ENCODE measurements at places on chromosomes 13 and 19.
A peak's percentile ranks its signal among the peaks of the same experiment; 100 is the strongest.

- peak overlapping the region; percentile 97 for H3K27ac ChIP-seq
- H3K36me3 ChIP-seq, result peaks cover 27% of the 10 kb centered on the region
Observed at GRCh38 chr13:40993987-40994386, 25.1 kb downstream of the ELF1 start.

DNA sequence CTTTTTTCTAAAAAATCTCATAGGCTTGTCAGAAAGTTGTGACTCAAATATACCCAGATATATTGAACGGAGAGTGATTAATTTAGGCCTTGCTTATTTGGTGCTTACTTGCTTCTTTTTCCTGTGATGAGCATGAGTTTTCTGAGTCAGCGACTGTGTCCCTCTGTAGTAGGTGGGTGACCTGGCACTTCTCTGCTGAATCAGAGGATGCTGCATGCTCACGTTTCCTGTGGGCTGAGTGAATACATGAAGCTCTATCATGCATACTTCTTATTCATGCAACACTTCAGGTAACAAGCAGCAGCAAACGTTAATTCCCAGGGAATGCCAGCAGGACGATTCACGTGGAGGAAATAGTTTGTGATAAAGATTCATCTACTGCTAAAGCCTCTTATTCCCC, 245.0 kb downstream of the KLF5 start:
- no peaks in the 10 kb centered on the region for H3K27me3 ChIP-seq
- H3K4me1 ChIP-seq, result peaks cover 9% of the 10 kb centered on the region
- no peaks in the 10 kb centered on the region for H3K36me3 ChIP-seq
- no peak overlapping the region for H3K27ac ChIP-seq
- H3K4me3 ChIP-seq, result no peak overlapping the region
- DNase-seq, result no peak

DNA sequence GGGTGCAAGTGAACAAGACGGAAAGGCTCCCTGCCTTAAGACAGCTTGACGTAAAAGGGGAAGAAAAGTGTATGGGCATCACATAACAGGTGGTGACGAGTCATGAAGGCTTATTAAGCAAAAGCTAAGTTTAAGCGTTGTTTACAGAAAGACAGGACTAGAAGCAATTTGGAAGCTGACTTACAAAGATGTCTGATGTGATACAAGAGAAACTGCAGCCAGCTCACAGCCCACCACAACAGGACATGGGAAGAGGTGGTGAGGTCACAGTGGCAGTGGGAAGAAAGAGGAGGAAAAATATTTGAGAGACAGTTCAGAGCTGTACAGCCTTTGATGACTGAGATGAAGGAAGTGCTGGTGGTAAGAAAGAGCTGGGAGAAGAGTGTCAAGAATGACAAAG, 181.6 kb downstream of the KLF12 start:
- DNase-seq, result no peak
- no peaks in the 10 kb centered on the region for H3K36me3 ChIP-seq
- no peaks in the 10 kb centered on the region for H3K4me1 ChIP-seq
- H3K27me3 ChIP-seq, result no peaks in the 10 kb centered on the region
- H3K4me3 ChIP-seq, result no peak overlapping the region
- no peak overlapping the region for H3K27ac ChIP-seq

GRCh38 chr19:5271145-5271544, 69.5 kb downstream of the PTPRS start:
- H3K4me3 ChIP-seq, result no peak overlapping the region
- no peaks in the 10 kb centered on the region for H3K36me3 ChIP-seq
- no peaks in the 10 kb centered on the region for H3K27me3 ChIP-seq
- H3K4me1 ChIP-seq, result no peaks in the 10 kb centered on the region

DNA sequence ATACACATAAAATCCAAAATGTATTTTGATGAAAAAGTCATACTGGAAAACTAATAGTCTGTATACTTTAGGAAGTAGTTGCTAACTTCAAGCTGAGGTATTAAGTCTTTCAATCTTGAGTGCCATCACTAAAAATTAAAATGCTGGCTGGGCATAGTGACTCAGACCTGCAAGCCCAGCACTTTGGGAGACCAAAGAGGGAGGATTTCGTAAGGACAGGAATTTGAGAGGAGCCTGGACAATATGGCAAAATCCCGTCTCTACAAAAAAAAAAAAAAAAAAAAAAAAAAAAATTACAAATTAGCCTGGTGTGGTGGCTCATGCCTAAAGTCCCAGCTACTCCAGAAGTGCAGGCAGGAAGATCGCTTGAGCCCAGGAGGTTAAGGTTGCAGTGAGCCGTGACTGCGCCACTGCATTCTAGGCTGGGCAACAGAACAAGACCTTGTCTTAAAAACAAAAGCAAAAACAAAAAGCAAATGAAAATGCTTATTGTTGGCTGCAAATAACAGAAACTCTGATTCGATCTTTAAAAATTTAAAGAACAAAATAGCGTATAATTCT, 1994.2 kb upstream of the PCDH20 start:
- H3K4me3 ChIP-seq, result no peak overlapping the region
- H3K27me3 ChIP-seq, result no peaks in the 10 kb centered on the region
- no peaks in the 10 kb centered on the region for H3K4me1 ChIP-seq
- DNase-seq, result no peak
- no peak overlapping the region for H3K27ac ChIP-seq
- no peaks in the 10 kb centered on the region for H3K36me3 ChIP-seq

DNA sequence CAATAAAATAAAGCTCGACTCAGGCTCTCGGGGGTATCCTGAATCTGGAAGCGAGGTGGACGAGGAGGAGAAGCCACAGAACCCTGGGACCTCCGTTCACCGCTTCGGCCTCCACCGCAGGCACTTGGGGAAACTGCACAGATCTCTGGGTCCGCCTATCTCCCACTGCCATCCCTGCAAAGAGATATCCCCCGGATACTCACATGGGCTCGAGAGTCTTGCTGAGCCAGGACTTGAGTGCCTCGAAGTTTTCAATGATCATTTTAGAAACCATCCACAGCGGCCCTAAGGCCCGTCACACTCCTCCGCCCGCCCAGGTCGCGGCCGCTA, 589 bp downstream of the RBM26 start:
- no peak for DNase-seq
- H3K4me3 ChIP-seq, result no peak overlapping the region
- H3K27ac ChIP-seq, result no peak overlapping the region

DNA sequence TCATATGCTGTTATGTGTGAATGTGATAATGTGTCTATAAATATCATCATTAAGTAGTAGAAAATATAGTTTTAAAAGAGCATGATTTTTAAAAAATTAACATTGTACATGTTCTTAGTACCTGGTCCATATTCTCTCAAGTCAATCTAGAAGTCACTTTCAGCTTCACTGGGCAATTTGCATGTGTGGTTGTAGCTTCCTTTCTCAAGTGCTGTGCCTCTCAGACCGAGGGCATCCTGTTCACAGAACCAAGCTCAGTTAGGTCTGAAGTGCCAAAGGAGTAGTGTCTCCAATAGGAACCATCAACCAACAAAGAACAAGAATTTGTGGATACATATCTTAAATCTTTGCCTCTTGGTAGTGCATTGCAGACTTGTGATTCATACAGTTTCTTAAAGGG, 541.8 kb upstream of the SLC10A2 start:
- DNase-seq, result no peak
- H3K4me3 ChIP-seq, result no peak overlapping the region
- H3K27ac ChIP-seq, result no peak overlapping the region
- H3K27me3 ChIP-seq, result no peaks in the 10 kb centered on the region
- no peaks in the 10 kb centered on the region for H3K4me1 ChIP-seq

DNA sequence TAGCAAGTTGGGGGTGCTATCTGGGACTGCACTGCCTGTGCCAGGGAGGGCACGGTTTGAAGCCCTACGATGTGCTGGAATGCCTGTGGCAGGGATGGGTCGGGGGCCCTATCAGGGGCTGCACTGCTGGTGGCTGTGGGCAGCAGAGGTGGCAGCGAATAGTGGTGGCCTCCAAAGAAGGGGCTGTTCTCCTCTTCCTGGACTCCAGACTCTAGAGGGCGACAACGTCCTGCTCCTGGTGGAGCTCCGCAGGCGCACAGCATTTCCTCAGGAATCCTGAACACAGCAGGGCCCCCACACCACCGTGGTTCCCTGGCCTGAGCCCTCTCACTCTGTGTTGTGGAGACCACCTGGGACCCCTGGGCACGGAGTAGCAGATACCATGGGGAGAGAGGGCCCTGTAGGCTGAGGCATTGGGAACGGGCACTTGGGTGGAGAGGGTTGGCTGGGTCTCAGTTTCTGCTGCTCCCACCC, 145.6 kb downstream of the TNFRSF19 start:
- no peaks in the 10 kb centered on the region for H3K4me1 ChIP-seq
- no peaks in the 10 kb centered on the region for H3K27me3 ChIP-seq

- no peaks in the 10 kb centered on the region for H3K36me3 ChIP-seq
- no peak overlapping the region for H3K27ac ChIP-seq
- no peak for DNase-seq
- no peaks in the 10 kb centered on the region for H3K4me1 ChIP-seq
Observed at GRCh38 chr13:113926301-113926761, 47.5 kb downstream of the C13orf46 start.

- H3K4me1 ChIP-seq, result no peaks in the 10 kb centered on the region
- peaks cover 27% of the 10 kb centered on the region for H3K27me3 ChIP-seq
- no peak for DNase-seq
- H3K4me3 ChIP-seq, result no peak overlapping the region
Observed at GRCh38 chr13:36046672-36047071, 84.5 kb downstream of the DCLK1 start.

DNA sequence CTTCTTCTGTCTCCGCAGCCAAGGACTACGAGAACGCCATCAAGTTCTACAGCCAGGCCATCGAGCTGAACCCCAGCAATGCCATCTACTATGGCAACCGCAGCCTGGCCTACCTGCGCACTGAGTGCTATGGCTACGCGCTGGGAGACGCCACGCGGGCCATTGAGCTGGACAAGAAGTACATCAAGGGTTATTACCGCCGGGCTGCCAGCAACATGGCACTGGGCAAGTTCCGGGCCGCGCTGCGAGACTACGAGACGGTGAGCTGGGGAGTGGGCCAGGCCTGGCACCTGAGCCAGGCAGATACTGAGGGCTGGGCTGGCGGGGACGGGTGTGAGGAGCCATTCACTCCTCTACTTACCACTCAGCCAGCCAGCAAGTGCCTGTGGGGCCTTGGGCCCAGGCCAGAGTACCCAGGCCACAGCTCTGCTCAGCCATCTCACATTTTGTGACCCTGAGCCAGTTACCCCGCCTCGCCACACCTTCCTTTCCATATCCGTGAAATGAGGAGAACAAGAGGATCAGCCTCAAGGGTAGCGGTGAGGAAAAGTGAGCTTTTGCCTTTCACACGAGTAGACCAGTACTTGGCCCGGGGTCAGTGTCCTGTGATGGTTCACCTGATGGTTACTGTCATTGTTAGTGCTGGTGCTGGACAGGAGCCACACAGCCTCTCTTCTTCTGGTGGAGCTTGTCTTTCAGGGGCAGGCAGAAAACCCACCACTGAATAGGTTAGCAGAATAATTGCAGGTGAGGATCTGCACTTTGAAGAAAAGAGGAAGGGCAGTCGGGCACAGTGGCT, 7.0 kb downstream of the PPP5C start:
- H3K36me3 ChIP-seq, result peaks cover 42% of the 10 kb centered on the region
- DNase-seq, result no peak
- H3K4me1 ChIP-seq, result peaks cover 80% of the 10 kb centered on the region
- H3K27me3 ChIP-seq, result no peaks in the 10 kb centered on the region

GRCh38 chr19:4121815-4122214, 2.1 kb downstream of the MAP2K2 start:
- H3K36me3 ChIP-seq, result peaks cover 15% of the 10 kb centered on the region
- H3K4me3 ChIP-seq, result no peak overlapping the region
- H3K4me1 ChIP-seq, result peaks cover 21% of the 10 kb centered on the region
- no peak overlapping the region for H3K27ac ChIP-seq
- no peaks in the 10 kb centered on the region for H3K27me3 ChIP-seq
- no peak for DNase-seq

GRCh38 chr13:23847497-23847896, 41.7 kb downstream of the MIPEP start:
- H3K4me1 ChIP-seq, result peaks cover 9% of the 10 kb centered on the region
- no peak overlapping the region for H3K4me3 ChIP-seq
- no peak overlapping the region for H3K27ac ChIP-seq
- no peaks in the 10 kb centered on the region for H3K36me3 ChIP-seq

GRCh38 chr13:28707629-28708427, 10.9 kb downstream of the SLC46A3 start:
- no peaks in the 10 kb centered on the region for H3K27me3 ChIP-seq
- DNase-seq, result no peak
- H3K4me1 ChIP-seq, result peaks cover 8% of the 10 kb centered on the region
- H3K4me3 ChIP-seq, result no peak overlapping the region
- H3K36me3 ChIP-seq, result no peaks in the 10 kb centered on the region
- H3K27ac ChIP-seq, result no peak overlapping the region

DNA sequence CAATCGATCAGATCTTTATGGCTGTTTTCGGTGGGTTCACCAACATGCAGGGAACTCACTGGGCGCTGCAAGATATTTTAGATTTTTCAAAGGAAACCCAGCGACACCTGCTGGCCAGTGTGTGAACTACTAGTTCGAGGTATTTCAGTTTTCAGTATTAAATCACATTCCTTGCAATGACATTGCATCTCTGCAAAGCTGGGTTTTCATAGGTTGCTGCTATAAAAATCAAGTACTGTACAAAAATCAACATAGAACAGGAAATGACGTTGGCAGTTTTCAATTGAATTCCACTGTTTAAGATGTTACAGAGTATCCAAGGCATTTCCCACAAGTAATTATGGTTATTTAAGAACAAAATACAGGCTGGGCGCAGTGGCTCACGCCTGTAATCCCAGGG, 17.6 kb downstream of the LIG1 start:
- DNase-seq, result peak; percentile 67
- H3K4me1 ChIP-seq, result no peaks in the 10 kb centered on the region
- no peak overlapping the region for H3K27ac ChIP-seq
- no peaks in the 10 kb centered on the region for H3K27me3 ChIP-seq

DNA sequence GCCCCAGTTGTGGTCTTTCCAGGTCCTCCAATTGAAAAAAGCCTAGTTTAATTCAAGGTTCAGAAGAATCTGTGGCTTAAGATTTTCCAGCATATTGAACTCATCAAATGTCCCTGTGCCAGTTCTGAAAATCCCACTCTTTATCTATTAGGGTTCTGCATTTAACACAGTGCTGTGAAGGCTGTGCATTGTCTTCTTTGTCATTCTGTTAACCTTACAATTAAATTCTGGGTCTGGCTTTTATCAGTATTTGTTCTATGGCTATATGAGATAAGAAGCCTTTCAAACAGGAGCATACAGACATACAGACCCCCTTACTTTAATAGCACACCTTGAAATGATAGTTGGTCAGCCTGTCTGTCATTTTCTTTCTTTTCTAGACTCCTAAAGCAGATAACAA, 362.1 kb upstream of the DACH1 start:
- no peak for DNase-seq
- H3K27me3 ChIP-seq, result no peaks in the 10 kb centered on the region
- no peak overlapping the region for H3K4me3 ChIP-seq
- no peaks in the 10 kb centered on the region for H3K36me3 ChIP-seq
- H3K4me1 ChIP-seq, result no peaks in the 10 kb centered on the region

DNA sequence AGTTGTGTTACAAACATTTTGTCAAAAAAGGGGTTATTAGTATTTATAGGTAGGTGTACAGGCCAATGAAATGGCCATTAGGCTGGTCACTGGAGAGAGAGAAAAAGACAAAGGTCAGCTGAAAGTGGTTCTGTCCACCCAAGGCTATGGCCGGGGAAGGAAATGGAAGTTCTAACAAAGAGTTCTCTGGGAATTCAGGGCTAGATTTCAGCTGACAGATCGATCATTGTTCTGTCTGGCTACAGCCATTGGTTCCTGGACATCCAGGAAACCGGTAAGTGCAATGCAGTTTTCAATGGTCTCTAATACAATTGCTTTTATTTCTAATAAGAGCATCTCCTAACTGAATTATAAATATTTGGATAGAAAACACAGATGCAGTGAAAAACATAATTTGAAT, 42.5 kb downstream of the MBNL2 start:
- peaks cover 36% of the 10 kb centered on the region for H3K4me1 ChIP-seq
- H3K27me3 ChIP-seq, result no peaks in the 10 kb centered on the region
- no peak overlapping the region for H3K4me3 ChIP-seq
- no peak for DNase-seq
- peaks cover 26% of the 10 kb centered on the region for H3K36me3 ChIP-seq
- H3K27ac ChIP-seq, result no peak overlapping the region

Data from Calu3 (cell line).